ENCODE measurements at places on chromosomes 3 and 15.
A peak's percentile ranks its signal among the peaks of the same experiment; 100 is the strongest.

GRCh38 chr3:4656059-4656458 is 162.9 kb downstream of the ITPR1 start:
- DNase-seq: no peak

DNA sequence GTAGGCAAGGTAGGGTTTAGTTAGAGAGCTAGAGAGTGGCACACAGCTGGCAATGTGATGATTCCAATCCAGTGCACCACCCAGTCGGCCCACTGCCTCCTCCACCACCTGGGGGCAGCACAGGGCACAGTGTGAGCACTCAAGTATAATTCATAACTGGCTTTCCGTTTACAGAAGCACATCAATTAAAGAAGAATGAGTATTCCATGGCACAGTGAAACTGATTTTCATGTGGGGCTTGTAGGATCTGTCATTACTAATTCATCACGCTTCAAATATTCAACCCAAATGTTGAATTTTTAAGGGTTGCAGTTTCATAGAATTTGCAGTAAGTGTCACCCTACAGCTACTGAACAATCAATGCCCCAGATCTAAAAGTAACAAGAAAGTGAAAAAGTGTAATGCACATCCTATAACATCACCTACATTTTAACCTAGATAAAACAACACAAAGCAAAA is 149.9 kb downstream of the IGSF11 start:
- peak; percentile 87 for DNase-seq

DNA sequence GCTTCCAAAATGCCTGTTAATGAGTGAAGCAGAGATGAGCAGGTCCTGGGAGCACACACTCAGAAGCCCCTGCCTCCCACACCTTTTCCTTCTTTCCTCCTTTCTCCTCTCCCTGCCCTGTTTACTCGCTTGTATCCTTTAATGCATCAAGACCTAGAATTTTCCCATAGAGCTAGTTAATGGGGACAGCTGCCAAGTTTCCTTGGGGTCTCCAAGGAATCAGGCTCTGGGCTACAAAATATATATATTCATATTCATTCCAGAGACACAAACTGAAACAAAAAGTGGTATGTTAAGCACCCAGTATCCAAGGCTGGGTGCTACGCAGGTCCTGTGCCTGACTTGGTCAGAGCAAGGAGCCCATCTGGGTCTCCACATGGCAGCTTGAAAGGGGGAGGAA is 235.6 kb downstream of the MYRIP start:
- DNase-seq: no peak

DNA sequence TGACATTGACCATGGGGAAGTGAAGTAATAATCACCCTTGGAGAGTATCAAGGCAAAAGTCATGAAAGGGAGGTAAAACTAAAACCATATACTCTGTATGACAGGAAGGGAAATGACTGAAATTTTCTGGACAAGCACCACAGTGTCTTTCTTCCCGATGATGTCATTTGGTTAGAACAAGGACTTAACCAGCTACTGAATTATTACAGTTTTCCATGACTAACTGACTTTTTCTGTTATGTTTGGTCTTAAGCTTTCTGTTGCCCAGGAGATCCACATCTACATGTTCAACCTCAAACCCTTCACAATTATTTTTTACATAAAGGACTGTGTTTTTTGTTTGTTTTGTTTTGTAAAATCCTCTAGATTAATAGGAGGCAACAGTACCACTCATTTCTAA is 191.9 kb upstream of the IL12A start:
- no peak for DNase-seq

DNA sequence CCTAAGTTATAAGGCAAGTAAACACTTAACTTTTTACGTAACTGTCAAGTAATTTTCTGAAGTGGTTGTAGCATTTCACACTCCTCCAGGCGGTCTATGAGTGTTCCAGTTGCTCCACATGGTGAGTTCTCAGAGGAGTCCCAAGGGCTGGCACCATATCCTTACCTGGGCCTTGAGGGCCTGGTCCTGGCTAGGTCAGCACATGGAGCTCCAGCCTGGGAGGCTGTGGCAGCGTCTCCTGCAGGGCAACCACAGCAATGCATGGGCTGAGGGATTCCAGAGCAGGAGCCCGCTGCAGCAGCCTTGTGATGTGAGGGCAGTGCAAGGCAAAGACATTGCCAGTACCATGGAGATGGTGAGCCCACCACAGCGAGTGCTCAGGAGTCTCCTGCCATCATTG is 32.2 kb upstream of the LYZL4 start:
- no peak for DNase-seq

- no peak for DNase-seq
These were observed 31.3 kb downstream of the TKT start for GRCh38 chr3:53224536-53224935.

- DNase-seq: no peak
These were observed 5.9 kb upstream of the DCP1A start for GRCh38 chr3:53353202-53353601.

- DNase-seq: no peak
These were observed 429.2 kb upstream of the NR2F2 start for GRCh38 chr15:95901271-95901670.
